ENCODE measurements at places on chromosomes 2 and 18.

DNA sequence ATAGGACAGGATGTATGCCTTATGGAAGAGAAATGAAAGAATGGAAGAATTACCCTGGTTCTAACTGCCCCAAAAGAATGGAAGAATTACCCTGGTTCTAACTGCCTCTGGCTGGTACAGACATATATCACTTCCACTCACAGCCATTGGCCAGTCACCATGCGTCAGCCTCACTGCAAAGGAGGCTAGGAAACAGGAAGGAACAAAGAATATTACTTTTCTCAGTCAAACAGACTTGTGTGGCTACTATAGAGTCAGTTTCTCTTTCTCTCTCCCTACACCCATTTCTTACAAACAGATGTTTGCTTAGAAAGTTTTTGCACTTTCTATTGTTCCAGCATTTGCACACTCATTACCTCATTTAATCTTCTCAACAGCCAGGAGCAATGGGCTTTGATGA lies 1111.1 kb upstream of the KLHL29 start:
- no peak for DNase-seq

- no peak for DNase-seq
These were observed 77.7 kb upstream of the IGFBP5 start for GRCh38 chr2:216773072-216773471.

DNA sequence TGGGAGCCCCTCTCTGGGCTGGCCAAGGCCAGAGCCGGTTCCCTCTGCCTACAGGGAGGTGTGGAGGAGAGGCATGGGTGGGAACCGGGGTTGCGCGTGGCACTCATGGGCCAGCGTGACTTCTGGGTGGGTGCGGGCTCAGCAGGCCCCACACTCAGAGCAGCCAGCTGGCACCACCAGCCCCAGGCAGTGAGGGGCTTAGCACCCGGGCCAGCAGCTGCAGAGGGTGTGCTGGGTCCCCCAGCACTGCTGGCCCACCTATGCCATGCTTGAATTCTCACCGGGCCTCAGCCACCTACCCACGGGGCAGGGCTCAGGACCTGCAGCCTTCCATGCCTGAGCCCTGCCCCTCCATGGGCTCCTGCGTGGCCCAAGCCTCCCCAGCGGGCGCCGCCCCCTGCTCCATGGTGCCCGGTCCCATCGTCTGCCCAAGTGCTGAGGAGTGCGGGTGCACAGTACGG lies 248.5 kb upstream of the HNMT start:
- no peak for DNase-seq

GRCh38 chr2:181656450-181657291 lies at the start of gene CERKL:
Gene CERKL (minus strand): TSS chr2:181657105. CDS start chr2:181657006, 99 bp downstream.
- DNase-seq = no peak

DNA sequence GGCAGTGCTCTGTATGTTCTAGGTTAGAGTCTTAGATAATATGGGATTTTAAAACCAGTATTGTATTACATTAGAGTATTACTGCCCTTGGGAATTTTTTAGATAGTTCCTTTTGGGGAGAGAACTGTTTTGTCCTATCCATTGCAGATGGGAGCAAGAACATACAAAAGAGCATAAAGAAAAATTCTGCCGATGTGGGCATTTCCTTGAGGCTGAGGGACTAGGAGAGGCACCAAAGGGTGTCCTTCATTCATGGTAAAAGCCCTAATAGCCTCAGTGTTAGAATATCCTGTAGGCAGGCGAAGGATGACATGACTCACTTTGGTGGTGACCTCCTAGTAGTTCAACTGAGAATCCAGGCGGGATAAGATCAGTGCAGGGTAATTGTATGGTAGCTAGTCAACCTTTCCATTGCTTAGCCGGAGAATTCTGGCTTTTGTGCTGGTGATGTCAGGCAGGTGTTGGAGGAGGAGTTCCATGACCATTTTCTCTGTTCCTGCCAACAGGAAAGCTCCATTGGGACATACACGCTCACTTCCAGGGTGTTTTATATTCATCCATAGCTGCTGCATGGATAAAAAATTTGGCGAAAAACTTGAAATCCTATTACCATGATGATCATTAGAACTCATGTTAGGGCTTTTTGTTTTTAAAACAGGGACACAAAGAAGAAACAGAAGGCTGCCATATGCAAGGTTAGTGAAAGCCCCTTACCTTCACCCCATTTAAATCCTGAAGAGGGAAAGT lies 28.1 kb downstream of the EPAS1 start:
- DNase-seq = no peak

DNA sequence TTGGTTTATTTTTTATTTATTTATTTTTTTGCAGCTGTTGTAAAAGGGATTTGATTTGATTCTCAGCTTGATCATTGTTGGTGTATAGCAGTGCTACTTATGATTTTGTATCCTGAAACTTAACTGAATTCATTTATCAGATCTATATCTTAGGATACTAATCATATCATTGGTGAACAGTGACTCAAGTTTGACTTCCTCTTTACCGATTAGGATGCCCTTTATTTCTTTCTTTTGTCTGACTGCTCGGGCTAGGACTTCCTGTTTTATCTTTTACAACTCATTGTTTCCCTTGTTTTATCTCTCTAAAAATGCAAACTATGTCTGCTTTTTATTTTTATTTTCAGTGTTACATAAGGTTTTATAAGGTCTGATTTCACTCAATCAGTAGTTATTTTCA lies 23.6 kb downstream of the SP100 start:
- DNase-seq = no peak

- no peak for DNase-seq
These were observed 84.5 kb downstream of the AFF3 start for GRCh38 chr2:100057901-100058261.

DNA sequence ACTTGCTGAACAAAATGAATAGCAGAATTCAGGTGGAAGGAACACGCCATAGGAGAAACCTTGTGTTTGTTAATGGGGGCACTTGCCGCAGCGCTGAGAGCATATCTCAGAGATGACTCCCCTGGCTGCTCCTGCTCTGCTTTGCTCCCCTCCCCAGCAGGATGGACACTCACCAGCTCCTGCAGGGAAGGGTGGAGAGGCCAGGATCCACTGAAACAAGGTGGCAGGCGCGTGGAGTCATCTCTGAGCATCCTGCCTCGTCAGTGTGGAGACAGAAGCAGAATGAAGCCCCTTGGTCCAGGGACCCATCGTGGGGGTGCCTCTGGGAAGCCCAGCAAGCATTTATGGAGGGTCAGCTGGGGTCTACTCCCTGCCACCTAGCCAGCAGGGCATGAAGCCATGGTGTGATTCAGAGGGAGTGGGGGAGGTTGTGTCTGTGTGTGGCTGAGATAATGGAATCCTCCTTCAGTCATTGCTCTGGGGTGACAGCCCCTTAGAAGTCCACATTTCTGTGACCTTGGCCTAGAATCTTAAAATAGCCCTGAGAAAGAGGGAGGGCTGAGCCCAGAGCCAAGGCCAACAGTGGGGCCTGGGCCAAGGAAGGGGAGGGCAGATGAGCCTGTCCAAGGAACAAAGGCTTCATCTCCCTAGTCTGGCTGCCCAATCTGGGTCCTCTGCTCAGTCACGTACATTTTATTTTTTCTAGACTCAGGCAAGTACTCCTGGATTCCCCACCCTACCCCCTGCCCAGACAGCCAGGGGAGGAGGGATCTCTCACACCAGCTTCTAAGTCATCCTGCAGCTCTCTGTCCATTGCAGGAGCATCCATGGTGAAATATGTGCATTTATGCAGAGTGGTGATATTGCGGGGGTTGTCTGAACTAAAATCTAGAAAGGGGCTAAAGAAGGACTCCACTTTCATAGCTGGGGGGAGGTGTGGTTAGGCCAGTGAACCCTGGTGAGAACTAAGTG lies 215.4 kb downstream of the ZBTB7C start:
- no peak for DNase-seq

- no peak for DNase-seq
These were observed 73.4 kb upstream of the ID2 start for GRCh38 chr2:8608411-8608954.

DNA sequence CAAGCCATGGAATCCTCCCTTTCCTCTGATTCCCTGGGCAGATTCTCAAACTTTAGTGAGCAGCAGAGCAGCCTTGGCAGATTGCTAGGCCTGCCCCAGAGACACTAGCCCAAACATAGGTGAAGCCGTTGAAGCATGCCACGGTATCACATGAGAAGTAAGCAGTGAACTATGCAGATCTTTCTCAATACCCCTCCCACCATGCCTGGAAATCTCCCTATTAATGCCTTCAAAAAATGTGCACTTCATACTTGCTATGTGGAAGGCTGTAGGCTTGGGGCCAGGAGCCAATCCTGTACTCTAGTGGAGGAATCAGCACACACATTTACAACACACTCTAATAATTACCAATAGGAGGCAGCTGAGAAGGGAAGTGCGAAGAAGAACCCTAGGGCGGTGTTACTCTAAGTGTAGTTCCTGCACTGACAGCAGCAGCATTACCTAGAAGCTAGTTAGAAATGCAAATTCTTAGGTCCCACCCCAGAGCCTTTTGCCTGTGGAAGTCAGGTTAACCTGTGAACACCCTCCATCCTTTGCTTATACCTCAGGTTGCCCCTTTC lies 305.1 kb upstream of the SPRED2 start:
- no peak for DNase-seq

DNA sequence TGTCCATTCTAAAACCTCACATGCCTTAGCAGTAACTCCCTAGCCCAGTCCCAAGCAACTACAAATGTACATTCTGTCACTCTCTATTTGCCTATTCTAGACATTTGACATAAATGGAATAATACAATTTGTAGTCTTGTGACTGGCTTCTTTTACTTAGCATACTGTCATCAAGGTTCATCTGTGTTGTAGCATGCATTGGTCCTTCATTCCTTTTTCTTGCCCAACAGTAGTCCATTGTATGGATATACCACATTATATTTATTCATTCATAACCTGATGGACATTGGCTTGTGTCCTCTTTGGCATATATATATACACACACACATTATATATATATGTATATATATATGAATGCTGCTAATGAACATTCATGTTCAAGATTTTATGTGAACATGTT lies 2.2 kb upstream of the MFSD2B start:
- no peak for DNase-seq

Measured in stimulated activated CD4-positive, alpha-beta T cell treated with anti-CD3 and anti-CD28 coated beads, Interleukin-1b, Interleukin-23, amount 100 ng/mL, for 1 hour (primary cell).